Fibroblast of villous mesenchyme (primary cell): ENCODE measurements at places on chromosomes 16 and 17.

GRCh38 chr17:38464723-38465390 lies 36.6 kb downstream of the ARHGAP23 start:
- peak; percentile 94 for DNase-seq

- no peak for DNase-seq
Measured at GRCh38 chr16:3486506-3487215, 8.6 kb downstream of the C16orf90 start.

GRCh38 chr17:9522074-9522473 lies 53.5 kb downstream of the STX8 start:
- peak; percentile 60 for DNase-seq

DNA sequence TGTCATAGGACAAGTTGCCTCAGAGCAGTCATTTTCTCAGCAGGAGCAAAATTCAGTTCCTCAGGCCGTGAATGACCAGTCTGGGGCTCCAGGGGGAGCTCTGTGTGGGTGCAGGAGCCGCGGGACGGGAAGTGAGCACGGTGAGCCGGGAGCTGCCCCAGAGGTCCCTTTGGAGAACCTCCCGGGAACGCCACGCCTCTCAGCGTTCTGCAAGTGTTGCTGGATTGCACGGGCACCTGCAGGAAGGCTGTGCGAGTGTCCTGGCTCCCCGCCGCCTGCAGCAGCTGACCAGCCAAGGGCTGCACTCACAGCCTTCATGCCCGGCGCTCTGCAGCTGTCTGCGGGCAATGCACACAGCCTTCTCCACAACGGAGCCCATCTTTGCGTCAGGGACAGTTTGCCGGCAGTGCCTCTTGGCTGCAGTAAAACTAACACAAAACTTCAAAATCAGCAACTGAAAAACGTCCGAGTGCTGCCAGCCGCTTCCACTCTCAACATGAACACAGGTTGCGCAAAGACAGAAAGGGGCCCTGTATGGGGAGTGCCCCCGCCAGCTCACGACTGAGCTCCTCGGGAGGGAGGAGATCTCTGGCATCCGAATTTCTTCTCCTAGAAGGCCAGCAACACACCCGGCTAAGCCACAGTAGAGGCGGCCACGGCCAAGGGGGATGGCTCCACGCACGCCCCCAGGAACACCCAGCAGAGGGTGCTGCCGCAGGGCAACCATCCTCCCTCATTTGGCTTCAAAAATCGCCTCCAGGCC lies 16.0 kb downstream of the NDUFAF8 start:
- DNase-seq, result peak; percentile 87

DNA sequence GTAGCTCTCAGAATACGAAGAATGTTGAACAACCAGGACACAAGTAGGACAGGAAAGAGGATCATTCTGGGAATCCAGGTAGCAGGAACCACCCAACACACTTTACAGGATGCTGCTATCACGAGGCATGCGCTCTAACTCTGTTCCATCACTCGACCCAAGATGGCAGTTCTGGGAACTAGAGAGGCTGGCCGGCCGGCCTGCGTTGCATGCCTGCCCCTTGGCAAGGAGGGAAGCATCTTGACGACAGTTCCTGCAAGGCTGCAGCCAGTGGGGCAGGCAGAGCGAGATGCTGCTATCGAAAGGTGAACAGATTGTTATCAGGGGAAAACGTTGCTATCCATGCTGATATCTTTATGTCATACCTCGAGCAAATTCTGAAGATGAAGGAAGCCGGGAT lies 19.2 kb upstream of the SLC46A1 start:
- no peak for DNase-seq
